ENCODE measurements at places on chromosomes 12 and 14. TPM values are rescaled to one million over a fixed set of nuclear protein-coding genes. Genes with fewer than 3 reads are reported as not detected.

DNA sequence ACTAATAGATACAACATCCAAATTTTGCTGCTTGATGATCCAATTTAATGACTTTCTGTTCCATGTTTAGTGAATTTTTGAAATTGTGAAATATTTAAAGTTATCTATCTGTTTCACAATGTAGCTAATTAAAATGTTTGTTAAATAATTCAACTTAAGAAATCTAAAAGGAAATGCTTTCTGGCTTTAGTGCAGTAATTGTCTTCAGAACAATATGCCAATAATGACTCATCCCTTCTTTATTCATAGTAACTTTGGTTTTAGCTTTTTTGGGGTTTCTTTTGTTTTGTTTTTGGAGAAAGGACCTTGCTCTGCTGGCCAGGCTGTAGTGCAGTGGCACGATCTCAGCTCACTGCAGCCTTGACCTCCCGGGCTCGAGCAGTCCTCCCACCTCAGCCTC lies 479.2 kb upstream of the RGS6 start:
- no peak for DNase-seq
- no peaks in the 10 kb centered on the region for H3K36me3 ChIP-seq
- no peaks in the 10 kb centered on the region for H3K27me3 ChIP-seq
- no peak overlapping the region for H3K27ac ChIP-seq
- no peaks in the 10 kb centered on the region for H3K4me1 ChIP-seq
- no peak overlapping the region for H3K4me3 ChIP-seq

DNA sequence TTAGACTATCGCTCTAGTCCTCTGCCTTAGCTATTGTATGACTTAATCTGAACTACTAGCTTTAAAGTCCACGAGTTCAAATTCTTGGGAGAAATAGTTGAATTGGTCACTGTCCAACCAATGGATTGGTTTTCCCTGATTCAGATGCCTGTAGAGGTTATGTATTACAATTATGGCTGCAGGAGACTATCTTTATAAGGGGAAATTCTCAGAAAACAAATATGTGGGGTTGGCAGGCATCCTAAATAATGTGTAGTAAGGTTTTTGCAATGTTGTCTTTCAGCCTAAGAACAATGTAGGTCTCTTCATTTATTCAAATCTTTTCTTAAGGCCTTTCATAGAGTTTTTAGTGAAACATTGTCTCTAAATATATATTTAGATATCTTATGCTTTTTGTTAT lies 26.9 kb downstream of the MYRFL start:
- H3K27me3 ChIP-seq, result no peaks in the 10 kb centered on the region
- H3K4me1 ChIP-seq, result no peaks in the 10 kb centered on the region
- H3K36me3 ChIP-seq, result no peaks in the 10 kb centered on the region
- no peak for DNase-seq
- no peak overlapping the region for H3K4me3 ChIP-seq

Gene KLRG1
- total RNA-seq, result 9.1 TPM

Gene SLC38A4
- total RNA-seq, result 15.4 TPM

Gene MMP14
- total RNA-seq, result 86.8 TPM
